HEK293T (cell line): ENCODE measurements at places on chromosomes 7 and 10.

DNA sequence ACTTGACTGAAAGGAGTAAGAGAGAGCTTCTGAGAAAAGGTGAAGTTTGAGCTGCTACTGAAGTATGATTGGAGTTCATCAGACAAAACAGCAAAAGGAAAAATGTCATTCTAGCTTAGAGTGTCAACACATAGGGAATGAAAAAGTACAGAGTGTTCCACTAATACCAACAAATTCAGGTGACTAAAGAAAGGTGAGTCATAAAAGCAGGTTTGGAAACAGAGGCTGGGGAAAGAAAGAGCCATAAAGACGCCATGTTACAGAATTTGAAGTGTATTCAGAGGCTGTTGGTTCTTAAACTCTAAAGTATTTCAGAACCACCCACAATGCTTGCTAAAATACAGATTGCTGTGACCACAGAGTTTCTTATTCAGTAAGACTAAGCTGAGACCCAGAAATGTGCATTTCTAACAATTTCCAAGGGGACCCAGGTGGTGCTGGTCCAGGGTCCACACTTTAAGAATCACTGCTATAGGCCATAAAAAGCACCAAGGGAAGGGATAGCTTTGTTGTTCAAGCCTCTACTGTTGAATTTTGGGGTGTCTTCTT, 143.1 kb downstream of the ELAPOR2 start:
- DNase-seq: no peak

DNA sequence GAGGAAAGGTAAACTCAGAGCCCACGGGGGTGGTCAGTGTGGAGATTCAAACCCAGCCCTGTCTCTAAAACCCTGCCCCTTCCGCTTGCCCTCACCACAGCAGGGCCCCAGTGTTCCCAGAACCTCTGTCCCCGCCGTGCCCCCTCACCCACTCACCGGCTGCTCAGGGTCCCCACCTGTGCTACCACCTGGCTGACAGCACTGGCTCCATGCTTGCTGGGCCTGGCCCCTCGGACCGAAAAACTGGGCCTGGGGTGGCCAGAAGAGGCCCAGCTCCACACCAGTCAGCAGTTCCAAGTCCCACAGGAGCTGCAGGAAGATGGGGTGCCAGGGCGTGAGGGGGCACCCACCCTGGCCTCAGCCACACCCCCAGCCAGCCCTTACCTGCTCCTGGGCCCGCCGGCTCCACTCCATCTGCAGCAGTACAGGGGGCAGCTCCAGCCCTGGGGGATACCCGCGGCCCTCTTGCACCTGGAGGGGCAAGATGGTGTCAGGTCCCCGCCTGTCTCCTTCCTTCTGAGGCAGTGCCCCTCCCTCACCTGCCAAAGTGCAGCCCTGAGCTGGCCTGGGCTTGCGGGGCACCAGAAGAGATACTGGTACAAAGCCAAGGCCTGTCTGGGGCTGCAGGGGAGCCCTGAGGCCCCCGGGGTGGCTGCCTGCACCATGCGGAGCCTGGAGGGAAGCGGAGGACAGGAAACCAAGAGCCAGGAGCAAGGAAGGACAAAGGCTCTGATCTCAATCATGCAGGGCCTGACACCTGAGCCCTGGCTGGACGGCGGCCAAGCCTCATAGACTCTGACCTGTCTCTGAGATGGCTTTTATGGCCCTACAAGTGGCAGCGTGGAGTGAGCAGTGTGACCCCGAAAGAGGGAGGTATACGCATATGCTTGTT, 11.7 kb downstream of the ATP6V1F start:
- DNase-seq: no peak

DNA sequence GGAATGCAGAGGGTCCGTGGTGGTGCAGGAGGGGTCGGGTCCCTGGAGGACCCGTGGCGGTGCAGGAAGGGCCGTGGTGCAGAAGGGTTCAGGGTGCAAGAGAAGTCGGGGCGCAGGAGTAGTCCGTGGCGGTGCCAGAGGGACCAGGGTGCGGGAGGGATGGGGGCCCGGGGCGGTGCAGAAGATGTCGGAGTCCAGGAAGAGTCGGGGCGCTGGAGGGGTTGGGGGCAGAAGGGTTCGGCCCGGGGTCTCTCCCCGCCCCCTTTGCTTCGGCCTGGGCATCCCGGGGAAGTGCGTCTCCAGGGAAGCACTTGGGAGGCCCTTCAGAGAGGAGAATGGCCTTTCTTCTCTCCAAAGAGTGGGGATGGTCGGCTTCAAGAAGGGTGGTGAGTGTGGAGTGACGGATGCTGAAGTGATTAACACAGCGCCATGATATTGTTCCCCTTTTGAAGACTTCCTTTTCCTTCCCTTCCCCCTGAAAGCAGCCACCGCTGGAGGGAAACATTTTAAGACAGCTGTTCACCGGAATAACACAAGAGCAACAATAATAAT, 997 bp downstream of the WDR37 start:
- peak; percentile 15 for DNase-seq

DNA sequence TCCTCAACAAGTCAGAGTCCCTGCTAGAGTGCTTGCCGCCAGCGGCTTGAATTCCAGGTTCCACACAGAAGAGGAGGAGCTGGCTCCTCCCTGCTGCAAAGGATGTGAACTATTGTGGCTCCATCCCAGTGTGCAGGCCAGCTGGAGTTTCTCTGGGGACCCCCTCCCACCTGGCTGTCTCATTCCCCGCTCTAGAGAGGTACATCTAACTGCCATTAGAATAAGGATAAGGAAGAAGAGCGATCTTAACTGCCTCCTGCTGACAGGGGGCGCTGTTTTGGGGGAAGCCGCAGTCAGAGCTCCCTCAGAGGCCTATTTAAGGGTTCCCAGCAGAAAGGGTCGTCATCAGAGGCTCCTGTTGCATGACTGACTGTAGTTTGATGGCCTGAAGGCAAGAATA, 40.8 kb upstream of the HECW1 start:
- DNase-seq: no peak

DNA sequence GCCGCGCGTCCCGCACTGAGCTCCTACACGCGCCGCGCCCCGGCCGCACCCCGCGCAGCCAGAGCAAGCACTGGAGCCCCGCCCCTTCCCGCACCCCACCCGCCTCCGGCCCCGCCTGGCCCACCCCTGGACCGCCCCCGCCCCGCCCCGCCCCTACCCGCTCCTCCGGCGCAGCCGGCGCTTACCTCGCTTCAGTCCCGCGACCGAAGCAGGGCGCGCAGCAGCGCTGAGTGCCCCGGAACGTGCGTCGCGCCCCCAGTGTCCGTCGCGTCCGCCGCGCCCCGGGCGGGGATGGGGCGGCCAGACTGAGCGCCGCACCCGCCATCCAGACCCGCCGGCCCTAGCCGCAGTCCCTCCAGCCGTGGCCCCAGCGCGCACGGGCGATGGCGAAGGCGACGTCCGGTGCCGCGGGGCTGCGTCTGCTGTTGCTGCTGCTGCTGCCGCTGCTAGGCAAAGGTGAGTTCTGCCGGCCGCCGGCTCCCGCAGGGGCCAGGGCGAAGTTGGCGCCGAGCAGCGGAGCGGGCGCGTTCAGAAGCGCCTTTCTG, at the start of gene RET:
Gene RET, plus strand, starts transcription at position 194 of the 545 bp plus-strand sequence. Its CDS starts 190 bp downstream, at position 384.
- DNase-seq: peak; percentile 71

DNA sequence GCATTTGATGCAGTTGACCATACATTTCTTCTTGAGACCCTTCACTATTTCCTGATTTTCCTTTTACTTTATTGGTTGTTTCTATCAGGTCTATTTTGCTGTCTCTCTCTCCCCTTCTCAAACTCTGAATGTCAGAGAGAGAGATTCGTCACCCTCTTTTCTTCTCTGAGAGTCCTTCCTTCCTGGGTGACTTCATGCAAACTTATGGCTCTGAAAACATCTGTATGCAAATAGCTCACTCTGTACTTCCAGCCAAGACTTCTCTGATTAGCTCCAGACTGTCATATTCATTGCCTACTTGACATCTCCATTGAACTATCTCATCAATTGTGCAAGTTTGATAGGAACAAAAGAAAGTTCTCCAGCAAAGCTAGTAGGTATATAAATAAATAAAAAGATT, 191.7 kb upstream of the KLF6 start:
- DNase-seq: no peak

DNA sequence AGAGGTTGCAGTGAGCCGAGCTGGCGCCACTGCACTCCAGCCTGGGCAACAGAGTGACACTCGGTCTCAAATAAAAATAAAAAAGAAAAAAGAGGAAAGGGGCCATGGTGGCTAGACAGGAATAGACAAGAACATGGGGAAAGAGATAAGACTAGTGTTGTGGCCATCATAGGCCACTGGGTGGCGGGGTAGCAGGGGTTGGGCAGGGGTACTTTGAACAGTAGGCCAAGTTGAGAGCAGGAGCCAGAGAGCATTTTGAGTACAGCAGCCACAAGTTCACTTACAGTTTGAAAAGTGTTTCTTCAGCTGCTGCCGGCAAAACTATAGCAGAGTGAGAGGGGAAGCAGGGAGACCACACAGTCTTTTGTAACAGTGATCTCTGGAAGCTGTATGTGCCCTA, 656.0 kb downstream of the CNTNAP2 start:
- peak; percentile 70 for DNase-seq

DNA sequence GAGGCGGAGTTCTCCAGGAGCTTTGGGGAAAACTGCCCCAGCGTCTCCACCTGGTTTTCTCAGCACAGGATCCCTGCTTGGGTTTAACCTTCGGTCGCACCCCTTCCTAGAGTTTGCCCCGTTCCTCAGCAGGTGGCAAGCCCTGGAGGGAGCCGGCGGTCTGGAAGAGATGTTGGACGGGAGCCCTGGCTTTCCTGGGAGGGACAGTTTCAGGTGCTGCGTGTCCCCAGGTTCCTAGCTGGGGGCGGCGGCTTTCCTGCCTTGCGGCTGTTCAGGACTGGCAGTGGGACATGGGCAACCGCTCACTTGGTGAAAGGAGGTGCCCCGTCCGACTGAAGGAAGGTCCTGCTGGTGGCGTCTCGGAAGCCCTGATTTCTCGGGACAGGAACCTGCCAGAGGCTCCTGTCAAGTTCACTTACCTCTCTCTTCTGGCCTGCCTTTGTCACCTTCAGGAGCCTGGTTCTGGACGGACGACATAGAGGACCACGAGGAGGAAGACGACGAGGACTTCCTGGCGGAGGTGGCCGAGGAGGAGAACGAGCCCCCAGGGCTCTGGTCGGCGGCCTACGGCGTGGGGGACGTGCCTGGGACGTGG, 14.8 kb downstream of the ZNF316 start:
- no peak for DNase-seq

- no peak for DNase-seq
These were observed 73.2 kb downstream of the RGS10 start for GRCh38 chr10:119469325-119469707.

GRCh38 chr7:144606261-144606660, 202.8 kb upstream of the NOBOX start:
- no peak for DNase-seq

DNA sequence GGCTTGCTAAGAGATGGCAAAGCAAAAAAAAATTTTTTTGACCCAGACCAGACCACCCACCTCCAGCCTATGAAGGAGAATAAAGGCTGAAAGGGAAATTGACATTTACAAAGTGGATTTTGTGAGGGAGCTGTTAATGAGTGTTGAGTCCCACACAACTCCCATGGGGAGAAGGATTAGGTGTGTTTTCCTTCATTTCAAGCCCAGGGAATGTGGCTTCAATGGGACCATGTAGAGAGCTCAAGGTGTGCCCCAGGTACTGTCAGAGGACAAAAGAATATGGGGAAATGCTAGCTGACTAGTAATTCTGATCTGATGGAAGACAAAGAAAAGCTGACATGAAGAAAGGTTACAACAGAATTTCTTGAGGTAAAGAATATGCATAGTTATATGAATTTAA, 48.8 kb upstream of the COL1A2 start:
- DNase-seq: no peak

GRCh38 chr10:50635286-50635685, 11.5 kb upstream of the SGMS1 start:
- DNase-seq: no peak

DNA sequence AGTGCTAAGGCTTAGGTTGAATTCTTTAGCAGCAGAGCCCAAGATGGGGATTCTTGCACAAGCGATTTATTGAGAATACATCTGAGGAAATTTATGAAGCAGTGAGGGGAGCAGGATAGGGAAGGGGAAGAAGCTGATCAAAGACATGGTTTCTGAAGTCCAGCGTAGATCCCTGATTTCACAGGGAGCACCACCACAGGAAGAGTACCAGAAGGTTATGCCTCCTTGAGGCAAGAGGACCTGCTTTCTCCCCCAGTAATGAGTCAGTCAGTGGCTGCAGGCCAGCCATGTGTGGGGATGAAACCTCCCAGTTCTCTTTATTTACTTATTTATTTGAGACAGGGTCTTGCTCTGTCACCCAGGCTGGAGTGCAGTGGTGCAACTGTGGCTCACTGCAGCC, 35.0 kb upstream of the CBLL1 start:
- DNase-seq: no peak

- no peak for DNase-seq
These were observed 30.7 kb downstream of the DUSP5 start for GRCh38 chr10:110528224-110528996.

GRCh38 chr7:83807774-83808173, 158.8 kb upstream of the SEMA3E start:
- DNase-seq: no peak

GRCh38 chr7:90625562-90625961, 29.4 kb downstream of the CDK14 start:
- DNase-seq: peak; percentile 26

GRCh38 chr10:116694243-116694926, 48.0 kb downstream of the HSPA12A start:
- DNase-seq: no peak

DNA sequence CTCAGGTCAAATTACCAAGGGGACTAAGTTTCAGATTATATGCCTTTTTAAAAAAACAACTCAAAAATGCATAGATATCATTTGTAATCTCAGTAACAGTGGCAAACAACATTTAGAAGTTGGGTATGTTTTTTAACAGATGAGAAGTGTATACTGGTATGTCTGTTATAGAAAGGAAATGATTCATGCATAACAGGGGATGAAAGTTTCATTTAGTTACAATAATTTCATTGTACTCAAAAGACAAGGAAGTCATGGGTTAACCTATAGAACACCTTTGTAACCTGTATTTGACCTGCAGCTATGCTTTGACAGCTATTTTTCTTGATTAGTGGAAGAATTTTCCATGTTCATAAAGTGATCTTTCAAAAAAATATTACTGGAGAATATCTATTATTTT, 35.4 kb upstream of the FAM133B start:
- no peak for DNase-seq

- no peak for DNase-seq
These were observed 277.6 kb downstream of the KCNMA1 start for GRCh38 chr10:77359950-77360520.

DNA sequence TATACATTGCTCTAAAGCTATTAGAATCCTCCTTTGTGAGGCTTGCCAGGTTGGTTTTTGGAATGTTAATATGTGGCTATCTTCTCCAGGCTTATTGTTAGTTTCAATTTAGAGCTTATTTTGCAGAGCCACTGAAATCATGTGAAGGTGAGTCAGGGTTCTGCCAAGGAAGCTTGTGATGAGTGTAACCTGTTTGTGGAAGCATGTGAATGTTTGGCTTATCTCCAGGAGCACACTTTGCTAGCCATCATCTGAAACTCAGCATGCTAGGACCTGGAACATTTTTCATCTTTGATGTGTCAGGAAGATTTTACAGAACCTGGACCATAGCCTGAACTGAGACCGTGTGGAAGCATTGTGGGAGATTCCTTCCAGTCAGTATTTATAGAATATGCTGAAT, 197.3 kb downstream of the PPP1R9A start:
- no peak for DNase-seq
